C1 segment of cervical spinal cord (tissue), 14 donors: ENCODE measurements at places on chromosomes 7 and 10.

DNA sequence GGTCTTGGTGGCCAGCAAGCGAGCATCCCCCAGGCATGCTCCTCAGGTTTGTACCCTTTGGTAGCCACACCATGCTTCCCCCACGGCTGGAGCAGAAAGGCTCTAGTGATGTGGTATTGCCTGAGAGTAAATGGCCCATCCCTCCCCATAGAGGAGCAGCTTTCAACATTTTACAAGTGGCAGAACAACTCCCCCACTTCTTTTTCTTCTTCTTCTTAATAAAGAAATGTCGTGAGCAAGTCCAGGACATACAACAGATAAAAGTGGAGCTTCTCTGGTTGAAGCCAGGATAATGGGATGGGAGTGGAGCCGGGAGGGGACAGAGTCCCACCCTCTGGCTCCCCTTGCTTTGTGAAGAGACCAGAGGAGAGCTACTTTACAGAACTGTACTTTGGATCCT lies 131.5 kb downstream of the ANLN start:
- DNase-seq = no peak

DNA sequence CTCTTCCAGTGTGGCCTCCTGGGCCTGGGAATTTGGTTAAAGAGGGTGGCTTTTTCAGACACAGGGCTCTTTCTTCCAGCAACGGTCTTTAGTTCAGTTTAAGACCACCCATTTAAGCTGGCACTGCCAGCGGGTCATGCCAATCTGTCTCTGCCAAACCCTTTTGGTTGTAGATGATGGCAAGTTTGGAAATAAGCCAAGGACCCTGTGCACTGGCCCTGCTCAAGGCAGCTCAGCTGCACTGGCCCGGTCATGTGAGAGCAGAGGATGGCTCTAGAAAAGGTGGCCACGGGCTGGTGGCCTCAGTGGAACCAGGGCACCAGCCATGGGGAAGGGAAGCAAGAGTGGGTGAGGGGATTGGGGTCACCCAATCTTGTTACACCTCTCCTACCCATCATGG lies 294.1 kb downstream of the GLRX3 start:
- no peak for DNase-seq

DNA sequence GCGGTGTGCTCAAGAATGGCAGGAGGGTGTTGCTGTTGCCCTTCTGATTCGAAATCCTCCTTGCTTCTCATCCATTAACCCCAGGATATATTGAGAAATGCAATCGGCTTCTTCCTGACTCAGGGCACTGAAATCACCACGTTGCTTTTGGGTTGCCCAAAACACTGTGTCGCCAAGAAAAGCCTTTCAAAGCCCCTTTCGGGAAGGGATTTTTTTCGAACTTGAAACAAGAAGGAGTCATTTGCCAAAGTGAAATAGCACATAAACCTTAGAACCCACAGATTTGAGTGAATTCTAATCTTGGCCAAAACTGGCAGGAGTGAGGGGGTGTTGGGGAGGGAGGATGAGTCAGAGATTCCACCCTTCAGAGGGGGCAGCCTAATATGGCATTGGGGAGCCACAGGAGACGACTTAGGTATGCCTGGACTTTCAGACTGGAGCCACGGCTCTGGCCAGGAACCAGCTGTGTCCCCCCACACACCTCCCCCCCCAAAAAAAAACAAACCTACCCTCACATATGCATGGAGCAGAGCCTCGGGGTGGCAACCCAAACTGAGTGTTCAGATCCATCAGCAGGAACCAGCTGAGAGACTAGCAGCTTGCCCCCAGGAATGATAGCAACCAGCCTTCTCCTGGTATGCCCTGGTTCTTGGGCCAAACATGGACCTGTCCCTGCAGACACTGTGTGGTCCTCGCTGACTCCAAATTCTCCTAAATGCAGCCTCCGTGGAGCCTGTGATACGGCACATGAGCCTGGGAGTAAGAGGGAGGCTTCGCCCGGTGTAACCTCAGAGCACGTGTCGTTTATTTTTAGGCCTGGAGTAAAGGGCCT lies 138.4 kb downstream of the FGFR2 start:
- no peak for DNase-seq

- DNase-seq = no peak
Measured at GRCh38 chr7:106371629-106372028, 86.8 kb upstream of the NAMPT start.

DNA sequence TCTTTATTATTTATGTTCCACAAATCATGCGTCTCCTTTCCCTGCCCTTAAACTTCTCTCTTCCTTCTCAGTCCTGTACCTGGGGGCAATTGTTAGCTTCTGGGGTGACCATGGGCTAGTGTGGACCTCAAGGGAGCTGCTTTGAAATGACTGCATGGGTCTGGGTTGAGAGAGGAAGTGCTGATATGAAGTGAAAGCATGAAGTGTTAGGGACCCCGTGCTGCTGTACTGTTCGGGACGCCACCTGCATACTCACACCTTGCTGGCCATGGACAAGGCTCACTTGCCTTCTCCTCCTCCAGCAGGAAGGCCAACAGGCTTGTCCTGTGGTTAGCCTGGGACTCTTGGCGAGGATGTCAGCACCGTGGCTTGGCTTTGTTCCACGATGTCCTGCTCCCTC lies 56.7 kb downstream of the MTPN start:
- DNase-seq = no peak

DNA sequence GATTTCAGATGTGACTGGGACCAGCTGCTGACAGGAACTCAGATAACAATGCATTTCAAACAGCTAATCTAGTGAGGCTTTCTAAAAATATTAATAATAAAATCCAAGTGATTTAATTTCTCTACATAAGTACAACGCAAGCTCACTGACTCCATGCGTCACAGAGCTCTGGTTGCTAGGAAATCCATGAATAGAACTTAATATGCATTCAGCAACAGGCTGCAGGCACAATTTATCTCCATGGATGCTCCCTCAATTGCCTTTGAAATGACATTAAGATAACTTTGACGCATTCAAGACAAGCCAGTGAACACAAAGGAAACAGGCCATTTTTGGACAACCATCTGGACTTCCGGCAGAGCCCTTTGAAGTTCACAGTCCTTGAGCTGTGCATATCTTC lies 118.7 kb upstream of the COL1A2 start:
- no peak for DNase-seq

DNA sequence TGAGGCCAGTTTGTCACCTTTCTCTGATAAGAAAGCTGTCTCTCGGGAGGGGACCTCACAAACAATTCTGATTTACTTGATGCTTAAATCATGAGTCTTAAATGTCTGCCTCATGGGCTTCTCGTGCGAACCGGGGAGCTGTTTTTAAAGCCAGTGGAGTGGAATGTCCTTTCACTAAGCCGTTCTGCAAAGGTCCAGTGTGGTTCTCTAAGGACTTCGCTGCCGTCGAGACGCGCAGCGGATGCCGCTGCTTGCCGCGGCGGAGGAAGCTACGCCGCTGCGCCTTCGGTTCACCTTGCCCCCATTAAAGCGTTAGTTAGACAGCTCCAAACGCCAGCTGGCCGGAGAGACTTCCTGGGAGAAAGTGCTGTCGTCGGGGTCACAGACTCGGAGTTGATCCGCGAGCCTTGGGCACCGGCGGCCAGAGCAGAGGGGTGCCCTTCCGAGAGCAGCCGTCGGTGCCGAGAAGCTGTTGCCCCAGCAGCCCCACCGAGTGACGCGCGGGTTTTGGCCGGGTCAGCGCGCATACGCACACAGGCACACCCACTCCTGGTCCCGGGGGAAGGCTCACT lies 1.3 kb upstream of the HMX3 start:
- no peak for DNase-seq

DNA sequence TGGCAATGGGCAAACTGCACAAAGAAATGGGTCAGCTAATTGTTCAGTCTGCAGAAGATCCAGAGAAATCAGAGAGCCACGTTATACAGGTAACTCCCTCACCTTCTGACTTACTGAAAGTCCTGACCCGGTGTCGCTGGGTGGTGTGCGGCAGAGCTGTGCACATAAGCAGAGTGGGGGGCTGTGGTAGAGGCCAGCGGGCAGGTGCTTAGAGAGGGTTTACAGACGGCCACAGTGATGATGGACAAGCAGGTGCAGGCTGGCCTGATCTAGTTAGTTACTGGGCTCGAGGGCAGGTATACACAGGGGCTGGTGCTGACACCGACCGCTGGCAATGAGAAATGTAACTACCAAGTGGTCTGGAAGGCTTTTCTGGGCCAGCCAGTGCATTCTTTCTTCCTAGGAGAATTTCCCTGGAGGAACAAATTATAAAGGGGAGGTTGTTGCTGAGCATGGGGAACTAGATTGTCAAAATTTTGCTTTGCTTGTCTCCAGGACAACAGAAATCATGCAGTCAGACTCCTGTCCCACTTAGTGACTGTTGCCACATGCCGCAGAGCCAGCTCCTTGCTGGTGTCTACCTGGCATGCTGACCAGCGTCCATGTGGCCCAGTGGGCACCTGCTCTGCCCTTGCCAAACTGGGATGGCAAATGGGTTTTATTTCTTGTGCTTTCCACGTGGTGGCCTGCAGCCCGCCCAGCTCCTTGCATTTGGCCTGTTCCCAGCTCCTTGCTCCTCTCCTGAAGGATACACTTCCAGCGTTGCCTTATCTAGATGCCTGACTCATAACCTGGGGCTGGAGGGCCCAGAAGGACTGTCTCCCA lies 28.8 kb downstream of the DENND10 start:
- DNase-seq = no peak

DNA sequence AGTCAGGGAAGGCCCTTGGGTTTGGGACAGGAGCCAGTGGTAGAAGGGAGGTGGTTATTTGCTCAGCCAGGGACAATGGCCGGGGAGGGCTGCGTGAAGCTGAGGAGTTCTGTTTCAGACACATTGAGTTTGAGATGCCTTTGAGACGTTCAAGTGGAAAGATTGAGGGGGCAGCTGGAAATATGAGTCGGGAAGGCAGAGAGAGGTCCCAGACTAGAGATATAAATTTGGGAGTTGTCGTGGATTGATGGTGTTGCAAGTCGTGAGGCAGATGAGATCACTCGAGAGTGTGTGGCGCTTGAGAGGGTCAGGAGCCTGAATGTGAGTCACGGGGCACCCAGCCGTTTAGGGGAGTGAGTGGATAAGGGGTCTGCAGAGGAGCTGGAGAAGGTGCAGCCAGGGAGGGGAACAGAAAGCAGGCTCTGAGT lies 73.3 kb downstream of the ZMIZ1 start:
- no peak for DNase-seq

DNA sequence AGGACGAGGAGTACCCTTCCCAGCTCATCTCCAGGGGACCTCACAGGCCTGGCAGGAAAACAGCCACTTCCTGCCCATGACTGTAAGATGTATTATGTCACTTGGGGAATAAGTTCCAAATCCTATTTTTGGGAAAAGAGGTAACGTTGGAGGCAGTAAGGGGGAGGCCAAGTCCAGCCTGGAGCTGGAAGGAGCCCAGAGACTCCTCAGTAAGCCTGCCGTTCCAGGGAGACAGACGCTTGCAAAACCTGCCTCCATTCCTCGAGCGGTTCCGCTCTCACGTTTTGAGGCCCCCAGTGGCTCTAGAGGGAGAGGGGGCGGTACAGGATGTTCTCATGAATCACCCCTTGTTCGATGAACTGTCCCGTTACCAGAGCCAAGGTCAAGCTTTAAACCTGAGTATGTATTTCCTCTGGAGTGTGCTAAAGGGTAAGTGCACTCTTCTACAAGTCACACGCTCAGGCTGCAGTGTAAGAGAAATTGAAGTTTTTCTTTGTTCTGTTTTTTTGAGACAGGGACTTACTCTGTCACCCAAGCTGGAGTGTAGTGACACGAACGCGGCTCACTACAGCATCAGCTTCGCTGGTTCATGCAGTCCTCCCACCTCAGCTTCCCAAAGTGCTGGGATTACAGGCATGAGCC lies 45.5 kb upstream of the CYTH3 start:
- DNase-seq = no peak

- DNase-seq = no peak
Measured at GRCh38 chr10:61284222-61284890, 168.8 kb downstream of the TMEM26 start.

DNA sequence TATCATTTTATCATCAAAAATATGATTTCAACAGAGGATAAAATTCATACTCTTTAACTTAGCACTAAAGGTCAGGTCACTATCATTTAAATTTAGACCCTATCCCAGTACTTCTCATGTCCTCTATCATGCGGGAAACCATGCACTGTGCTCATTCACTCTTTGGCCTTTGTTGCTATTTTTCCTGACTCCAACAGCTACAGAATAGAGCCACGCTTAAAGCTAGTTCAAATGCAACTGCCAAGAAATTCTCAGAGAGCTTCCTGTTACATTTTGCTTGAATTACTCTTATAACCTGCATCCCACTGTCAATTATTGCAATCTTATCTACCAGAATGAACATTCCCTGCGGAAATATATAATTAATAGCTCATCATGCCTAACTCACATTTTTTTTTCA lies 58.3 kb downstream of the SEMA3A start:
- DNase-seq = no peak

DNA sequence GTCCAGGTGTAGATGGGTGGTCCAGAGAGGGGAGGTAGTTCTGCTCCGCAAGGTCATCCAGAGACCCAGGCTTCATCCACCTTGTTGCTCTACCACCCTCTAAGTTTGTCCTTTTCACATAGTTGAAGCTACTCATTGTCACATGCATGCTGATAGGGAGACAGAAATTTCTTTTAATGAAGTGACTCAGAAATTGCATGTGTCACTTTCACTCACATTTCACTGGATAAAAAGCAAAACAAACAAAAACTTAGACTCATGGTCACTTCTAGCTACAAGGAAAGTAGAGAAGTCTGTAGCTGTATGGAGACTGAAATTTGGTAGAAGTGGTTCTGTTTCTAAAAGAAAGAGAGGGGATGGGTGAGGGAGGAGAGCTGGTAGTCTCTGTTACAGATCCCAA lies 161.9 kb downstream of the SORCS3 start:
- DNase-seq = no peak

GRCh38 chr10:13707156-13707881 lies 120.6 kb downstream of the PRPF18 start:
- DNase-seq = no peak

GRCh38 chr10:101087965-101088364 lies 26.2 kb downstream of the KAZALD1 start:
- no peak for DNase-seq

DNA sequence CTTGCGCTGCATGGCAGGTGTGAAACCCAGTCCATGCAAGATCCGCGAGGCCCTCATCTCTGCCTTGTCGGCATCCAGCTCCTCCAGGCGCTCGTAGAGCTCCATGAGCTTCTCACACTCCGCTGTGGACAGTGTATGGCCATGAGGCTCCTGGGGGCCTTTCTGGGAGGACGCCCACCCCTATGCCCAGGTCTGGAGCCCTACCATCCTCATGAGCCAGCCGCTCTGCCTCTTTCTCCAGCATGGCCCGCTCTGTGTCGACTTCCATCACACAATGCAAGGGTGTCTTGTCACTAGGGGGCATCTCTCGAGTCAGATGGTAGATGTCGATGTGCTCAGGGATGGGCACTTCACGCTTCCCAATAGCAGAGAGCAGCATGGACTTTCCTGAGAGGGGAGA lies 3.3 kb downstream of the ABCF2 start:
- no peak for DNase-seq

DNA sequence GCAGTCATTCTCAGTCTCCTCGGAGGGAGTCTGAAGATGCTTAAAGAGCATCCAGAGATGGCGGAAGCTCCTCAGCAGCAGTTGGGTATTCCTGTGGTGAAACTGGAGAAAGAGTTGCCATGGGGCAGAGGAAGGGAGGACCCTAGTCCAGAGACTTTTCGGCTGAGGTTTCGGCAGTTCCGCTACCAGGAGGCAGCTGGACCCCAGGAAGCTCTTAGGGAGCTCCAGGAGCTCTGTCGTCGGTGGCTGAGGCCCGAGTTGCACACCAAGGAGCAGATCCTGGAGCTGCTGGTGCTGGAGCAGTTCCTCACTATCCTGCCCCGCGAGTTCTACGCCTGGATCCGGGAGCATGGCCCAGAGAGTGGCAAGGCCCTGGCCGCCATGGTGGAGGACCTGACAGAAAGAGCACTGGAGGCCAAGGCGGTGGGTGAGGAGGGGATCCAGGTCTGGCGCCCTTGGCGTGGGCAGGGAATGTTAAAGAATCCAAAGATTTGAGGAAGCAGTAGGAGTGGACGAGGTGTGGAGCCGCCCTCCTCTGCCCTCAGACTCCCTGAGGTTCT lies 2.9 kb downstream of the ZSCAN25 start:
- no peak for DNase-seq
